ENCODE measurements at places on chromosomes 1 and 21.

DNA sequence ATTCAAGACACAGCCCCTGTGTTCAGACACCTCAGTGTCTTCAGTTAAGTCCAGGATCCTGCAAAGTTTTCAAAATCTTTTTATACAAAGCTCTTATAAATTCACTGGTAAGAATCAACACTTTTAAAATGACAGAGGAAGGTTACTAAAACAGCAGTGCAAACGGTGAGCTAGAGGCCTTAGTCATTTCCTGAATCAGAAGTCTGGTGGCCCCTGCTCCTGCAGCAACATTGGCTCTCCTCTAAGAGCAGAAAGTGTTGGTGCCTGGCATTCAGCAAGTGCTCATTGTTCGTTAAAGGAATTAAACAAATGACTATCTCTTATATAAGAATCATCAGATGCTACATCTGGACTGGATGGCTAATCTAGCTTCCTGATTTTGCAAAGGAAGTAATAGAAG, 282.9 kb downstream of the PTGER3 start:
- peak; percentile 6 for DNase-seq

- peak; percentile 73 for DNase-seq
Observed at GRCh38 chr1:154326546-154327465, 1.5 kb downstream of the ATP8B2 start.

DNA sequence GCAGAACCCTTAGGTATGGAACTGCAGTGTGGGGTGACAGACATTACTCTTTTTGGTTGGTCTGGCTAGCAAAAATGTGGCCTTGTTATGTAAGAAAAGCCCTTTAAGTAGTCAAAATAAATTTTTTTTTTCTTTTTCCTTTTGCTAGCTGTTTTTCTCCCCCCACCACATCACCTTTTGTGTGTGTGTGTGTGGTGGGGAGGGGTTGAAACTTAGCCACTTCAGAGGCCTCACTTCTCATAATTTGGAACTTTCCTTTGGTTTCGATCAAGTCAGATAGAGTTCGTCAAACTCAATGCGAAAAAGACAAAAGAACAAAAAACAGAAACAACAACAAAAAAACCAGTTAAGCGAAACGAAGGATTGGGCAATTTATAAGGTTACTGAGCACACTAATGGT, 1.9 kb upstream of the PRMT2 start:
- DNase-seq, result no peak

GRCh38 chr1:227934476-227935313, 13.0 kb downstream of the WNT9A start:
- peak; percentile 85 for DNase-seq

GRCh38 chr1:83065952-83066727, 932.8 kb downstream of the TTLL7 start:
- DNase-seq, result no peak

GRCh38 chr1:242718967-242719366, 194.5 kb upstream of the PLD5 start:
- no peak for DNase-seq

DNA sequence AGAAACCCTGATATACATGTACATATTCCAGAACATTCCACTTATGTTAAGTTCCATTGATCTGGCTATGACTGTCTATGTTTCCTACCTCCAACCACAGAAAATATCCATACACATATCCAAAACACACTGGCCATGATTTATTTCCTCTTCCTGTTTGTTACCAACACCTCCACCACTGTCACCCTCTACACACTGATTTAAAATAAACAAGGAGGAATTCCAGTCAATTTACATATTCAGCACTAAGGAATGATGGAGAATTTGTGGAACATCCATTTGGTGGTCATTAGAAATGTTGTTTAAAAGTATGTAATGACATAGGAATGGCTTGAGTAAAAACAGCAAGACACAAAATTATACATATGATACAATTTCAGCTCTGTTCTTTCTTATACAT, 5.5 kb upstream of the STX6 start:
- peak; percentile 46 for DNase-seq

DNA sequence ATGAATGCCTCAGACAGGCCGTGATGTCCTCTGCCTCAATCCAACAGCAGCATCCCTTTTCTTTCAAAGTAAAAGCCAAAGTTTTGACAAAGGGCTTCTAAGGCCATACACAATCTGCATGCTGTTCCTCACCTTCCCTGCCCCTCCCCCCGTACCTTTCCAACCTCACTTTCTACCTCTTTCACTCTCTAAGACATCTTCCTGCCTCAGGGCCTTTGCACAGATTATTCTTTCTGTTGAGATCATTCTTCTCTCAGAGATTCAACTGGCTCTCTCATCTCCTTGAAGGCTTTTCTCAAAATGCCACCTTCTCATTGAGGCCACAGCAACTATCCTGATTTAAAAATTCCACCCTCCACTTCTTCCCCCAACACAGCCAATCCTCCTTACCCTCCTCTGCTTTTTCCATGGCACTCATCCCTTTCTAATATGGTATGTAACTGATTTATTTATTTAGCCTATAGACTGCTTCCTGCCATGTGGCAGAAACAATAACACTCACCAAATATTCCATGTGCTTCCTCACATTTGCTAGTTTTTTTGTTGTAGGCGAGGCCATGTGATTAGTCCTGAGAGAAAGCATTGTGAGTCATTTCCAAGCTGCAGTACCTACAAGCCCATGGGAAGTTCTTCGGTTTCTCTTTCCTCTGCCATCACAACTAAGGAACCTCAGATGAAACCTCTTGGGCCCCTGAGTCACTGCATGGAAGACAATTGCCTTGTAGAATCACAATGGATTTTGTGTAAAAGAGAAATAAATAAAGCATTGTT, 58.7 kb upstream of the GADD45A start:
- DNase-seq, result peak; percentile 80

DNA sequence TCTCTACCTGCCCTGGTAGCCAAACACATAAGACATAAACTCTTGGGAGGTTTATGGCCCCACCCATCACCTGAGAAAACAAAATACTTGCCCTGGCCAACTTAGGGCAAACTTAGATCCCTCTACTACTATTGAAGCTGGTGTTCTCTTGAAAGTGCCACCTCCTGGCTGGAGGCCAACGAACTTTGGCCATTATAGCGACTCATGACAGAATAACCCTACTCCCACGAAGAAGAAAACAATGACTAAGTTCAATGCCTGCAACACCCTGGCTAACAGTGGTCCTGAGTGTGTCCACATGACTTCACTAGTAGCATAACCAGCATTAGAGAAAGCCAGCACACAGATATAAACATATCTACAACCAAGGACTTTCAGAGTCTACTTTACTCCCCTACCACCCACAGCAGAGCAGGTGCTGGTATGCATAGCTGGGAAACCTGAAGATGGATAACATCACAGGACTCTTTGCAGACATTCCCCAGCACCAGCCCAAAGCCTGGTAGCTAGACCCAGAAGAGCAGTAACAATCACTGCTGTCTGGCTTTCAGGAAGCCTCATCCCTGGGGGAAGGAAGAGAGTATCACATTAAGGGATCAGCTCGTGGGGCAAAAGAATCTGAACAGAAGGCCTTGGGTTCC, 81.0 kb downstream of the SLC30A10 start:
- DNase-seq, result no peak

GRCh38 chr1:226676381-226676780, 62.7 kb downstream of the ITPKB start:
- no peak for DNase-seq

- no peak for DNase-seq
Observed at GRCh38 chr1:173601588-173601987, 1.3 kb downstream of the SLC9C2 start.

GRCh38 chr1:101497881-101498559, 261.2 kb downstream of the S1PR1 start:
- no peak for DNase-seq

GRCh38 chr1:172382406-172382805, 38.1 kb upstream of the C1orf105 start:
- no peak for DNase-seq

DNA sequence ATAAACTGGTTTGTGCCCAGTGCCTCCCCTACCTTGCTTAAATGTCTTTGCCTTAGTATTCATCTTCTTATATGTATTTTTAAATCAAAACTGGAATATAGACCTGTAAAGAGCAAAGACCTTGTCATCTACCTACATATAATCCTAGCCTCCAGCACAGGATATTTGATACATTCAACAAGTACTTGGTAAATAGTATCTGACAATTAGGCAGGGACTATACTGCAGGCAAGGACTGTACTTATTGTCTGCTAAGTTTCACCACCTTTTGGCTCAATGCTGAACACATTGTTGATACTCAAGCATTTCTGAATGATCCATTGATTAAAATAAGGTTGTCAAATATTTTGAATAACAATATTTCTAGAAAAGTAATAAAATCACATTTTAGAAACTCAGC, 96.4 kb downstream of the PKN2 start:
- no peak for DNase-seq

DNA sequence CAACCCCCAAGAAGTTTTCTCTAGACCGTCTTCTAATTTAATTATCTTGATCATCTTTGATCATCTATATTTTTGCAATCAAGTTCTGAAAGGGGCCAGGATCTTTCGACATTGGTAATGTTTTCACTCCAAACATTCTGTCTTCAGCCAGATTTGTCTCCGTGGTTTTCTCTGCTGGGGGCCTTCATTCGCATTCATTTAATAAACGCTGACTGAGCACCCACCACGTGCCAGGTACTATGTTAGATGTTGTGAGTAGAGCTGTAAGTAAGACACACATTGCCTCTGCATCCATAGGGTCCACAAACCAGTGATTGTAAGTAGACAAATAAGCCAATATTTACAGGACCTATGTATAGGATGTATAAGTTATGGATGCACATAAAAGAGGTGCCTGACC, 134.5 kb upstream of the MROH9 start:
- no peak for DNase-seq

DNA sequence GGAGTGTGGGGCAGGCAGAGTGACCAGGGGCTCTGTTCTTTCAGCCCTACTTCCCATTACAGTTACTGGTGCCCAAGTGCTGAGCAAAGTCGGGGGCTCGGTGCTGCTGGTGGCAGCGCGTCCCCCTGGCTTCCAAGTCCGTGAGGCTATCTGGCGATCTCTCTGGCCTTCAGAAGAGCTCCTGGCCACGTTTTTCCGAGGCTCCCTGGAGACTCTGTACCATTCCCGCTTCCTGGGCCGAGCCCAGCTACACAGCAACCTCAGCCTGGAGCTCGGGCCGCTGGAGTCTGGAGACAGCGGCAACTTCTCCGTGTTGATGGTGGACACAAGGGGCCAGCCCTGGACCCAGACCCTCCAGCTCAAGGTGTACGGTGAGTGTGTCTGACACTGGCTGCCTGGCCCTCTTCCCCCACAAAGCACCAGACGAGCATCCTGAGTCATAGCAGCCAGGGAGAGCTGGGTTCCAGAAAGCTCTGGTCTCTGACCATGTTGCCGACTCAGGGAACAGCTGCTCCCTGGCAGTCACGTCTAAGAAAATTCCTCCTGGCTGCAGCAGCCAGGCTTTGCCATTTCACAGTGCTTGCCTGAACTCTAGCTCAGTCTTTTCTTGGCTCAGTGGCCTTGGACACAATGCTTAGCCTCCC, 3.3 kb downstream of the SLAMF8 start:
- DNase-seq, result peak; percentile 69

DNA sequence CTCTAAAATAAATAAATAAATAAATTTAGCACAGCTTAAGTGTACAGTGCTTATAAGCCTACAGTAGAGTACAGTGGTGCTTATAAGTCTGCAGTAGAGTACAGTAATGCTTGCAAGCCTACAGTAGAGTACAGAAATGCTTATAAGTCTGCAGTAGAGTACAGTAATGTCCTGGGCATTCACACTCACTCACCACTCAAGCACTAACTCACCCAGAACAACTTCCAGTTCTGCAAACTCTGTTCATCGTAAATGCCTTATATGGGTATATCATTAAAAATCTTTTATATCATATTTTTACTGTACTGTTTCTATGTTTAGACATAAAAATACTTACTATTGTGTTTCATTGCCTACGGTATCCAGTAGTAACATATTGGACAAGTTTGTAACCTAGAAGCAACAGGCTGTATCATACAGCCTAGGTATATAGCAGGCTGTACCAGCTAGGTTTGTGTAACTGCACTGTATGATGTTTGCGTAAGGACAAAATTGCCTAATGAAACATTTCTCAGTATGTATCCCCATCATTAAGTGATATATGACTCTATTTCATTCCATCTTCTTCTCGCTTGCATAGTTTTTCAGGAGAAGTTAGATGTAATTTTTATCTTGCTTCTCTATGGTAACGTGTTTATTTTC, 14.0 kb upstream of the S100B start:
- no peak for DNase-seq

DNA sequence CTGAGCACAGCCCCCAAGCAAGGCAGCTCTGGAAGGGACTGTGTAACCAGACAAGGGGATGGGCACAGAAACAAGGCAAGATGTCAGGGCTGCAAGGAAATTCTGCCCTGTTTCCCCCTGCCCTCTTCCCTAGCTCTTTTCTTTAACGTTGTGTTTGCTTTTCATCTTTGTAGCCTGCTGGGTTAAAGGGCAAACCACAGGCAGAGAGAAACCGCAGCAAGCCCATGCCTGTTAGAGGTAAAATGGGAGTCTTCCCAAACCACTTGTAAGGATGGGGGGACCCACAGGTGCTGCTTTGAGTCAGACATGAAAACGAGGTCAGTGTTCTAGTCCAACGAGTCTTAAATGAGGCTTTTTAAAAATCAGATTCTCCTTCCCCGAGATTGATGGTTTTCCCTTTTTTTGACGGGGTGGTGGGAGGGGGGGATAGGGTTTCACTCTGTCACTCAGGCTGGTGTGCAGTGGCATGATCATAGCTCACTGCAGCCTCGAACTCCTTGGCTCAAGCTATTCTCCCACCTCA, 13.3 kb downstream of the TGFBR3 start:
- DNase-seq, result peak; percentile 51

- DNase-seq, result peak; percentile 53
Observed at GRCh38 chr1:27341525-27342252, at the start of gene SYTL1. TSS of gene SYTL1 (plus strand) at chr1:27342022. CDS start at chr1:27345335, 3,313 bp downstream.

DNA sequence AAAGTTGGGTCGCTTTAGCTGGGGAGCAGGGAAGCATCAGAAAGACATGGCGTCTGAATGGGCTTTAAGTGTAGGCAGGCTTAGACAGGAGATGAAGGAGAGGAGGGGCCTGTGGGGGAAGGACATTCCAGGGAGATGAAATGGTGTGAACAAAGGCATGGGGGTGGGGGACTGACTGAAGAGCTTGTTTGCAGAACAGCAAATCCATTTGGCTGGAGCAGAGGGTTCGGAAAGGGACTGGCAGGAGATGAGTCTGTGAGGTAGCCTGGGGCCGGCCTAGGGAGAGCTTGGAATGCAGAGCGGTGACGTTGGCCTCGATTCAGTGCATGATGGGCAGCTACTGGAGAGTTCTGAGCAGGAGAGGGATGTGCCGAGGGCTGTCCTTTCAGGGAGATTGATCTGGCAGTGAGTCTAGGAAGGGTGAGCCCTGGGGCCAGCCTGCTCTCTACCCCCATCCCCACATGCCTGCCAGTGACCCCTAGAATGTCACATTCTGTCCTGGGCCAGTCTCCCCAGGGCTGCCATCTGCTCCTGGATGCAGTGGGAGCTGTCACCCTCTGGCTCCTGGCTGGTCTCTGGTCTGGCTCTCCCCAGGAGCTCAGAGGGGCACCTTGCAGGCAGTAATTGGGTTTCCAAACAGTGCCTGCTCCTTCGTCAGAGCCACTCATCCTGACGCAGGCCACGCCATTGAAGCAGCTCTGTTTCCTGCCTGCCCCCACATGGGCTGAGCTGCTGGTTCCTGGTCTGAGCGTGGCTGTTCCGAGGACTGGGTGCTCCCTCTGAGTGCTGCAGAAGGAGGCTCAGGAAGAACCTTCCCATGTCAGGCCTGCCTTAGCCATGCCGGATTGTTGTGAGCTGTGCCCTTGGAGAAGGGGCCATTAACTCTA, 22.3 kb upstream of the TMEM222 start:
- DNase-seq, result peak; percentile 99
